ENCODE measurements at places on chromosomes 2 and 18.

DNA sequence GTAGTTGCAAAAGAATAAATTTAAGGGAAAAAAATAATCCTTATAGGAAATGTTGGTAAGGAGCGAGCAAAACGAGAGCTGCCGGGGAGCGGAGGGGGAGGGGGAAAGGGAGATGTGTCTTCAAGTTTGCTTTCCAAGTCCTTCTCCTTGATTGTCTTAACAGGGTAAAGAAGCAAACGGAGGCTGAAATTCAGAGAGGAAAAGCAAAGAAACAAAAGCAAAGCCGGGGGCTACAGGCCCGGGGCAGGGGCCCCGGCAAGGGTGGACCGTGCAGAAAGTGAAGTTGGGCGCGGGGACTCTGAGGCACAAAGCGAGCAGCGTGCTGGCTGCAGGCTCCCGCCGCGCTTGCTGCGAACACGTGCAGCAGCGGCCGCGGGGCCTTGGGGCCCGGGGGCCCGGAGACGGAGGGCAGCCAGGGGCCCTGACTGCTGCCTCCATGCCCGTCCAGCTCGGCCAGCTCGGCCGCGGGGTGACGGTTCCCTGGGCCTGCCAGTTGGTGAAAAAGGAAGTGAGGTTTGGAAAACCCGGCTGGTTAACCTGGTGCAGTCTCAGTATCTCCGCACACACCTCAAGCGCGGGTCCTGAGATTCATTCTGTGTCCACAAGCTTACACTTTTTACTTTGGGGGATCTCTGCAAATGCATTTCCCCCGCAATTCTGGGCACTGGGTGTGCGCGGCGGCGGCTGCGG is 4.1 kb downstream of the BCL11A start:
- DNase-seq = no peak

DNA sequence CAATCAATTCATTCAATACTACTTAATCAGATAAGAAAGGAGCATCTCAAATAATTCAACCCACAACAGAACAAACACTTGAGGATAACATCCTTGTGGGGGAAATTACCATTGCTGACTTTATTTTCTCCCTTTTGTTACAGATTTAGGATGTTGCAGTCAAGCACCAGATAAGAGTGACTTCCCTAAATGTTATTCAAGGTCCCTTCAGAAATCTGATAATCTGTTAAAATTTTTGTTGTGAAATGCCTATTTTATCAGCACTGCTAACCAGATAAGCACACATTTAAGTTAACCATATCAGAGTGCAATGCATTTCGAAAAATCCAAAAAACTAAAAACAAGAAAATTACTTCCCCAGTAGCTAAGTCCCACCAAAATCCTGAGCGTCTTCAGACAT is 33.5 kb downstream of the SUMO1 start:
- DNase-seq = no peak

GRCh38 chr2:11753452-11753885 is 7.0 kb downstream of the LPIN1 start:
- DNase-seq = peak; percentile 53

GRCh38 chr2:121076885-121077549 is 208.0 kb downstream of the TFCP2L1 start:
- DNase-seq = peak; percentile 45

DNA sequence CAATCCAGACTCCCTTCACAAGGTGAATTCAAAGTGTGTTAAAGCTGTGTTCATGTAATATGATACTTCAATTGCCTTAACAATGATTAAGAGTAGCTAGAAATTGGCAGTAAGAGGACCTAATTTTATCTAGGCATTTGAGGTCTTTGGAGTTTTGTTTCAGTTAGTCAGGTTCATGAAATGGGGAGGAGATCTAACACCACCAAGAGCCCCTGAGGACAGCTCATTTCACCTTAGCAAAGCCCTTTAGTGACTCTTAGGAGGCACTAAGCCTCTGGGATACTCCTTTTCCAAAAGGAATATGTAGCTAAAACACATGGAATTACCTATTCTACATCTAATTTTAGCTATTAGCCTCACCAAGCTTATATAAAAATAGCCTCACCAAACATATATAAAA is 716.5 kb upstream of the RAB6C start:
- no peak for DNase-seq

DNA sequence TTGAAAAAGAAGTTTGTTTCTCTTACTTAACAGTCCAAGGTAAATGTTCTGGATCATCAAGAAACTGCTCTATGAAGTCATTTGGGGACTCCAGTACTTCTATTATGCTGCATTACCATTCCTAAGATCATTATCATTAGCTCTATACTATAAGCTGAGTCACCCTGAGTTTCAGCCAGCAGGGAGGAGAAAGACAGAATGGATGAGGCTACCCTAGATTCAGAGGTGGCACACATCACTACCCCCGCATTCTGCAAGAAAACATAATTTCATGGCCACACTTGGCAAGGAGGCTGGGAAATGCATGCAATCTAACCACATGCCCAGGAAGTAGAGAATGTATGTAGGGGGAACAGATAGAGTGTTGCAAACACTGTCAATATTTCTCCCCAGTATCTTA is 16.6 kb upstream of the LNPK start:
- peak; percentile 59 for DNase-seq

DNA sequence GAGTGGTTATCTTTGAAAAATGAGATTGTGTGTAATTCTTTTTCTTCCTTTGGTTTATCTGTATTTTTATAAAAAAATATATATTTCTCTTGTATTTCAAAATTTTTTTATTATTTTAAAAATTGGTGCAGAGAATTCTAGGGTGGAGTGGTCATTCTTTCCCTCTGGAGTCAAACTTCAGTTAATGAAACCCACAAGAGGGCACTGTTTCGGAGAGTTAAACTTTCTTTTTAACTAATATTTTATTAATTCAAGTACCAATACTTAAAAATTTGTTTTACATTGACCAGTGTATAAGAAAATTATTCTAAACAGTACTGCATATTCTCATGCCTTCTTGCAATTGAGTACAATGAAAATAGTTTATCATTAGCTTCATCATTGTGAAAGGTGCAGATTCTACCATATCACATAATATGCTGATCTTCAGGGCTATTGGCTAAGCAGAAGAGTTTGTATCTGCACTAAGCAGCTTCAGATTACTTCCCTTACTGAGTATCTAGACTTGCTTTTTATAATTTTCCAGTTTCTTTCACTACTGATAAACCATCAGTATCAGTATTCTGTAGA is 50.1 kb downstream of the HS1BP3 start:
- DNase-seq = no peak

GRCh38 chr2:170336916-170337315 is 159.0 kb downstream of the MYO3B start:
- DNase-seq = no peak

DNA sequence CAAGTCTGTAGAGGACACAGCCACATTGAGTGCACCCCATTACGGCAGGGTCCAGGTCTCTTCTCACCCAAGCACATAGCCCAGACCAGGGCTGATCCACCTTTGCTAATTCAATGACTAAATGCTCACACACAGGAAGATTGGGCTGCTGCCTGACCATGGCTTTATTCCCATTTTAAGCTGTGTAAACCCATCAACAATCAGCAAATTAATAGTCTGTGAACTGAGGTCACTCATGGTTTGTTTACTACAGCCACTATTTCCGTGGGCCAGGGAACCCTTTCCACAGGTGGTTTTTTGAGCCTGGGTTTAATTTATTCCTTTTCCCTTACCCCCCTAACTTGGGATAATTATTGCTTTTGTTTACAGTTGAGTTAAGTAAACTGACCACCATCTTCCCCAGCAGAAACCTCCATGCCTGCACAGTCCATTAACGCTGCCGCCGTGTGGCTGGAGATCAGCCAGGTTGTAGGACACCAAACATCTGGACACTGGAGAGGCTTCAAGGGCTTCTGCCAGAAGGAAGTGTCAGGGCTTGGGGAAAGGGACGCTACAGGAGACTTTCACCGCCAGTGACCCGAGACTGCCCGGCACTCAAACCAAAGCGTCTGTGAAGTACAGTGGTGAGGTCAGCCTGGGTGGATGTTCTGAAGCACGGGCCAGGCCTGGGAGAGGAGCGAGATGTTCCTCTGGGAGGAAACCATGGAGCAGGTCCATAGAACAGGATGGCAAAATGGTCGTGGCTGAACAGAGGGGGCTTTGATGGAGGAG is 282.9 kb downstream of the DYSF start:
- no peak for DNase-seq

DNA sequence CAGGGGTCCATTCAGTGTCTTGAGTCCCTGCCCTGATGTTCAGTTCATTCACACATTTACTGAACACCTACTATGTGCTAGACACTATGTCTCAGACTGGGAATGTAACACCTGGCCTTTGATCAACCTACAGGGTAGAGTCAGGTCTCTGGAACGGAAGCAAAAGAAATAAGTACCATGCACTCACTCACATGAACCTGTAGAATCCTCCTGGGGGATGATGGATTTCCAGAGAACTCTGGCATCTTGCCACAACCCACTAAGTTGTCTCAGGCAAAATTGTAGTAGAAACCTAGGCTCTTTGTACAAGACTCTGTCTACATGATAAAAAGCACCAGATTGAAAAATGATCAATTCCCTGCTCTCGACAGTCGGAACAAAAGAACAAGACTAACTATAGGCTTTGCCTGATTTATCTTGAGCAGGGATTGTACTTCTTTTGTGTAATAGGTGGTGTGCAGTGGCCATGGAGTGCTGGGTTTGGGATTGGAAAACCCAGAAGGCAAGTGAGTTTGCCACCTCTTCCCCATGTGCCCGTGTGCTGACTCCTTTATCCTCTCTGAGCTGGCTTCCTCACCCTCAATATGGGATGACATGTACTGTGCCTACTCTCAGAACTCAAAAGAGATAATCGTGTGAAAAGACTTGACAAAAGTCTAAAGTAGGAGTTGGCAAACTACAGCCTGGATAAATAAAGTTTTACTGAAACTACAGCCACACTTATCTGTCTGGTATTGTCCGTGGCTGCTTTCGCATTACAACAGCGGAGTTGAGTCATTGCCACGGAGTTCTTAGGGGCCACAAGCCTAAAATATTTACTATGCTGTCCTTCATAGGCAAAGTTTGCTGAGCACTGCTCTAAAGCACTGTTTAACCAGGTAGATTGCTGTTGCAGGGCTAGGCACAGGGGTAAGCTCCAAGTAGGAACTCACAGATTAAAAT is 4.4 kb downstream of the CAPN14 start:
- DNase-seq = no peak

DNA sequence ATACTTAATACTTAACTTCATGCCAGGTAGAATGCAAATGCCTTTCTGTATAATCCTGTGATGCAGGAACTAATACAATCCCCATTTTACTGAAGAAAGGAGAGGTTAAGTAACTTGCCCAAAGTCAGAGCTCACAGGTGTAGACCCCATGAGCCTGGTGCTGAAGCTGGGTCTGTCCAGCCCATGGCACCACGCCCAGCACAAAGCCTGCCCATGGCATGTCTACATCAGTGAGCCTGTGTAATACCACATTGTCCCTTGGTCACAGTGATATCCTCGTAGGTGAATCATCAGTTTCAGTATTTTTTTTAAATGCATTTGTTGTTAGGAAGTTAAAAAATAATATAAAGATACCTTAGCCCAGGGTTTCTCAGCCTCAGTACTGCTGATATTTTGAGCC is 69.9 kb upstream of the MCFD2 start:
- peak; percentile 17 for DNase-seq

DNA sequence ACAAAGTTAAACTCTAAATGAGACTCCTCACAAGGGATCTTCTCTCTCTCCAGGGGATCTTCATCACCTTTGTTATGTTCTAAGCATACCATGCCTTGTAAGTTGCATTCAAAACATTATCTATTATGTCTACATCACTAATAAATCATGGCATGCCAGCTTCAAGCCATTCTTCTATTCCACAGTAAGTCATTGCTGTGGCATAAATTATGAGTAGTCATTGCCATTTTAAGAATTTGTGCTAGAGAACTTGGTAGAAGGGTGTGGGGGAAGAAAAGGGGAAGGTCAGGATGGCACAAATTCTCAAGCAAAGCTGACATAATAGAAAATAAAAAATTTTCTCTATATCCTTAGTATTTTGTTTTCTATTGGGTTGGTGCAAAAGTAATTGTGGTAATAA is 33.5 kb downstream of the BARD1 start:
- no peak for DNase-seq

- no peak for DNase-seq
Observed at GRCh38 chr2:84779781-84780180, 101.1 kb downstream of the TRABD2A start.

DNA sequence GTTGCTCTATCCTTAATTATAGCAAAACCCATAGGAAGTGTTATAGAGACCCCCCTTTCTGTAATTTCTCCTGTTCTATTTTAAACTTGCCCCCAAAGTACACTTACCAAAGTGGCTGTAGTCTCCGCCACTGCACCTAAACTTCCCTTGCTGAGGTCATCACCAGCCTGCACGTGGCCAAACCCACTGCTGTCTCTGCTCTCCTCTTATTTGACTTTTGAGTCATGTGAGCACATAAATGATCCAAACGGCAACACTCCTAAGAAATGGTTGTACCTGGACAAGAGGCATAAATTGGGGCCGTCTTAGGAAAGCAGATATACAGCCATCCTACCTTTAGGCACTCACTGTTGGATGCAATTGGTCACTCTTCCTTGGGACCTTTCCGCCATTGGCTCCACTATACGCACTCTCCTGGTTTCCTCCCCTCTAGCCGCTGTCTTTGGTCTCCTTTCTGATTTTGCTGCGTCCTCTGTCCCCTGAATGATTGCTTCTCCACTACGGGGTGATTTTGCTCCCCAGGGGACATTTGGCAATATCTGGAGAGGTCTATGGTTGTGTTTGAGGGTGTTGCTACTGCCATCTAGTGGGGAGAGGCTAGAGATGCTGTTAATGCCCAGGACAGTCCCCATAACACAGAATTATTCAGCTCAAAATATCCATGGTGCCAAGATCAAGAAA is 19.2 kb upstream of the IL36G start:
- peak; percentile 58 for DNase-seq

- DNase-seq = no peak
Observed at GRCh38 chr2:5886462-5886861, 194.3 kb downstream of the SOX11 start.

GRCh38 chr2:74438248-74438647 is 3.5 kb downstream of the RTKN start:
- DNase-seq = no peak

GRCh38 chr2:134369220-134369902 is 115.5 kb downstream of the MGAT5 start:
- no peak for DNase-seq

- DNase-seq = no peak
Observed at GRCh38 chr18:50079571-50080295, 115.2 kb downstream of the MYO5B start.
